ENCODE measurements at places on chromosomes 3 and 15. TPM values are rescaled to one million over a fixed set of nuclear protein-coding genes. Genes with fewer than 3 reads are reported as not detected.

The DOCK3 gene
- total RNA-seq = 2.8 TPM

The NFKBIZ gene
- total RNA-seq = 39.7 TPM

The FEZF2 gene
- total RNA-seq = not detected

The CSTA gene
- 9.3 TPM for total RNA-seq

The CNTN3 gene
- 3.0 TPM for total RNA-seq

The LYZL4 gene
- not detected for total RNA-seq

The ATP13A5 gene
- not detected for total RNA-seq

The ABI3BP gene
- 59.8 TPM for total RNA-seq

DNA sequence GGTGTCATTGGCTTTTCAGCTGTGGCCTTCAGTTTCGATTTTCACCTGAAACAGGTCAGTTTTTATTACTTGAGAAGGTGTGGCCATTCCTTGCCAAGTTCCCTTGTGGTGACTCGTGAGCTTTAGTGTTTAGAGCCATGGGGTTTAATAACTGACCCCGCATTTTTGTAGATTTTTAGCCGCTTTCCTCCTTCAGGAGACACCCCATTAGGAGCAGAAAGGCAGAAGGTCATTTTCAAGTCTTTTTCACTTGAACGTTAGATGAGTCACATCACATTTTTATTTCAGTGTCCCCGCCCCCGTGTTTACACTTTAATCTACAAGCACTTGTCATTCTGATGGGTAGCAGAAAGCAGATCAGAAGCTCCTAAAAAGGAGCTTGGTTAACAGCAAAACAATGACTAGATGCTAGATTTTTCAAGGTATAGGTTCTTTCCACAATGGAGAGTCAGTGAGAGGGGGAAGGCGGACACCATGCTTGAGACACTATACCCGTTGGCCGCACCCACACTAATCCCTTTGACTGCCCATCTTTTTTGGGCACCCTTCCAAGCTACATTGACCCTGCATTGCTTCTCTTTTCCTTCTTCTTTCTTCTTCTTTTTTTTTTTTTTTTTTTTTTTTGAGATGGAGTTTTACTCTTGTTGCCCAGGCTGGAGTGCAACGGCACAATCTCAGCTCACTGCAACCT is 132.7 kb downstream of the GHSR start:
- DNase-seq = no peak

DNA sequence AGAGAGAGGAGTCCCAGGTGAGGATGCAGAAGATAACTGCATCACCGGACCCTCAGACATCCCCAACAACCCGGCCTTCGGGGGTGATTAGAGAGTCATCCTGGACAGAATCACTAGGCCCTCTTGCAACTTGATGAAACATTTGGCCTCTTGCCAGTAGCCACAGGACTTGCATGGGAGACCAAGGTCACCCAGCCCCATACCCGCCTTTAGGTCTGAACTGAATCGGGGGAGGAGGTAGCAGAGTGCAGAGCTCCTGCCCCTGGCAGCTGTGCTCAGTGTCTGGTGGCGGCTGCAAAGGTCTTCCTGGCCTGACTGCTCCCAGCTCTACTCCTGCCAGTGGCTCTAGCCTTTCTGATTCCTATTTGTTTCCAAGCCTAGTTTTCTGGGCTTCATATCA is 12.4 kb downstream of the PIF1 start:
- no peak for DNase-seq

GRCh38 chr3:49163609-49164008 is 2.5 kb downstream of the CCDC71 start:
- no peak for DNase-seq

DNA sequence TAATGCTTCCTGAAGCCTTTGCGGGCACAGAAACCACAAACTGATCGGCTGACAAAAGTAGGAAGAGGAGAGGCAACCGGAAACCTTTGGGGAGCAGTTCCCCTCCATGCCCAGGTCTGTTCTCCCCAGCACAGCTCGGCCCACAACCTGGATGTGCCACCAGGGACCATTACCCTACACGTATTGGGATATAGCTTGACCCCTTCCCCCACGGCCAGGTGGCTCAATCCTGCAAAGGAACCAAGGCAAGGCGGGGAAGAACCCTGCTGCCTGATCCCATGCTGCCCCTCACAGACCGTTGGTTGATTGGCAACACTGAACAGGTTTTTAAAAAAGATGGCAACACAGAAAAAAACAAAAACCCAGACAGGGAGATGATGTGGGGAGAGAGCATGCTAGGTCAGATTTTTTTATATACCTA is 19.7 kb upstream of the TCAIM start:
- DNase-seq = no peak

- no peak for DNase-seq
These were observed 51.5 kb downstream of the TGFBR2 start for GRCh38 chr3:30657914-30658313.

DNA sequence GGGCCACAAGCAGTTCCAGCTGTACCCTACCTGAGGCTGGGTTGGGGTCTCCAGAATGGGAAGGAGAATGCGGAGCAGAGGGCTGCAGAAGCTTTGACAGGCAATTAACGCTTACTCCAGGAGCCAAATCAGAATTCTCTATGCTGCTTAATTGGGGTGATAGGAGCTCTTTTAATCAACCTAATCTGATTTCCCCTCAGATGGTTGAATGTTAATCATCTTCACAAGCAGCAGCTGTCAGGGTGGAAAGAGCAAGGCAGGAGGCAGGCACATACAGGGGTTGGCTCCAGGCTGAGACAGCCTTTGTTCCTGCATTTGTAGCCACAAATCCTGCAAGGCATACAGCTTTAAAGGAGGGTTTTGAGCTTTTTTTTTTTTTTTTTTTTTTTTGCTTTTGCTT is 2.6 kb downstream of the CILP start:
- DNase-seq = no peak

DNA sequence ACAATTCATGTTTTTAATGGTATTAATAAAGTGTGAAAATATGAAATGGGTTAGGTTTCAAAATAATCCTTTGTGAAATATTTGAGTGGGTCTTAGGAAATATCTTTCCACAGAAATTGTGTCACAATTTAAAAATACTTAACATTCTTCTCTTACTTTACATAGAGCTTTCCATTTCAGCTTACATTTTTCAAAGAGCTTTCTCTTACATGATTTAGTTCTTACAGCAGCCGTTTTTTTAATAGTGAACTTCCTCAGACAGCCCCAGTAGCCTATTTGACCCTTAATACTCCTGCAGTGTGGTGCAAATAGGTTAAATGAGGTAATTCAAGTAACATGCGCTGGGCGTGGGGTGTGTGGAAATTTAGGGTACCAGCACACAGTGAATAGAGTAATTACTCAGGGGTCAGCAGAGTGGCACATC is 21.8 kb downstream of the P2RY12 start:
- DNase-seq = no peak

GRCh38 chr3:46890132-46890531 is 12.6 kb downstream of the PTH1R start:
- DNase-seq = no peak

DNA sequence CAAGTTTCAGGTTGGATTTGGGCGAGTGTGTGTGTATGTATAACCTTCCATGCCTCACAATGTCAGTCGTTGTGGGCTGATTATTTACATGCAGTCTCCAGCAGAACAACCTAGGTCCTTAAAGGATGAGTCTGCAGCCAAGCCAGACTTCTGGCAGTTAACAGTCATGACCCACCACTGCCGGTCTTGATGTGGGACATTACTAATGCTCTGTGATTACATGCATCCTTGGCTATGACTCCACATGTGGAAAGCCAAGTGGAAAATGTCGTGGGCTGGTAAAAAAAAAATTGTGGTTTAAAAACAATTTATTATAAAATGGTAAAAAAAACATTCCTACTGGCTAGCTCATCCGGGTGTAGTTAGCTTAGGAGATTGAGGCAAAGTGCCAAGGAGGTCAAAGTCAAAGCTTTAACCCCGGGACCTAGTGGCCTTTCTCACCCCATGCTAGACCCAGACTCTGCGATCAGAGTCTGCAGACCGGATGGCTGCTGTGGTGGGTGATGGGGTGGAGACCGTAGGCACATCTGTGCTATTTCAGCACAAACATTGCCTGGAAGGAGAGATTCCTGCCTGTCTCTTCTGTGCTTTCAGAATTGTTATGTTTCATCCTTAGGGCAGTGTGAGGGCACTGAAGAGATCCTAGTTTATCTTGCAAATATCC is 6.8 kb downstream of the RARRES1 start:
- peak; percentile 65 for DNase-seq

GRCh38 chr3:71063773-71064290 is 519.7 kb downstream of the FOXP1 start:
- DNase-seq = no peak

GRCh38 chr15:74303741-74304309 is 63.6 kb downstream of the CYP11A1 start:
- no peak for DNase-seq

- DNase-seq = no peak
These were observed 3.5 kb downstream of the FEM1B start for GRCh38 chr15:68281008-68281407.

GRCh38 chr3:171748064-171748924 is 62.0 kb downstream of the PLD1 start:
- no peak for DNase-seq

DNA sequence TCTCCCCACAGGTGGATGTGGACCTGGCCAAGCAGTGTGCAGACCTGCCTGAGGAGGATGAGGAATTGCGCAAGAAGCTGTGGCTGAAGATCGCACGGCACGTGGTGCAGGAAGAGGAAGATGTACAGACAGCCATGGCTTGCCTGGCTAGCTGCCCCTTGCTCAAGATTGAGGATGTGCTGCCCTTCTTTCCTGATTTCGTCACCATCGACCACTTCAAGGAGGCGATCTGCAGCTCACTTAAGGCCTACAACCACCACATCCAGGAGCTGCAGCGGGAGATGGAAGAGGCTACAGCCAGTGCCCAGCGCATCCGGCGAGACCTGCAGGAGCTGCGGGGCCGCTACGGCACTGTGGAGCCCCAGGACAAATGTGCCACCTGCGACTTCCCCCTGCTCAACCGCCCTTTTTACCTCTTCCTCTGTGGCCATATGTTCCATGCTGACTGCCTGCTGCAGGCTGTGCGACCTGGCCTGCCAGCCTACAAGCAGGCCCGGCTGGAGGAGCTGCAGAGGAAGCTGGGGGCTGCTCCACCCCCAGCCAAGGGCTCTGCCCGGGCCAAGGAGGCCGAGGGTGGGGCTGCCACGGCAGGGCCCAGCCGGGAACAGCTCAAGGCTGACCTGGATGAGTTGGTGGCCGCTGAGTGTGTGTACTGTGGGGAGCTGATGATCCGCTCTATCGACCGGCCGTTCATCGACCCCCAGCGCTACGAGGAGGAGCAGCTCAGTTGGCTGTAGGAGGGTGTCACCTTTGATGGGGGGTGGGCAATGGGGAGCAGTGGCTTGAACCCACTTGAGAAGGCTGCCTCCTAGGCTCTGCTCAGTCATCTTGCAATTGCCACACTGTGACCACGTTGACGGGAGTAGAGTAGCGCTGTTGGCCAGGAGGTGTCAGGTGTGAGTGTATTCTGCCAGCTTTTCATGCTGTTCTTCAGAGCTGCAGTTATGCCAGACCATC is 8.6 kb downstream of the VPS18 start:
- peak; percentile 57 for DNase-seq

GRCh38 chr3:43055393-43055792 is 50.5 kb downstream of the POMGNT2 start:
- DNase-seq = no peak

DNA sequence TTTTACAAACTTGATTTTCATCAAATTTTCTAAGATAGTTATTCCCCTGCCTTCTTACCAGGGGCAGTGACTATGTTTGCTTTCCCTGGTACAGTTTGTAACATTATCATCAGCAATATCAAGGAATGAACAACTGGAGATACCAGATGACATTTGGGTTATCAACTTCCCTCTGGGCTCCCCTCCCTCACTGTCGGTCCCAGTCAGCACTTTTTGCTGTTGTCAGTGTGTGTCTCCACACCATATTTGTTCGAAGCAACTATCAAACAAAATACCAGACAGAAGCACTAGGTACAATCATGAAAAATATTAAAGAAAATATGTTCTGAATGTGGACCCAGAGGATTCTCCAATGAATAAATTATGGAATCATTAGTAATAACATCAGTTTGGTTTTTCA is 75.3 kb downstream of the PLOD2 start:
- no peak for DNase-seq

- no peak for DNase-seq
These were observed 504.9 kb downstream of the TBL1XR1 start for GRCh38 chr3:176692199-176692965.

DNA sequence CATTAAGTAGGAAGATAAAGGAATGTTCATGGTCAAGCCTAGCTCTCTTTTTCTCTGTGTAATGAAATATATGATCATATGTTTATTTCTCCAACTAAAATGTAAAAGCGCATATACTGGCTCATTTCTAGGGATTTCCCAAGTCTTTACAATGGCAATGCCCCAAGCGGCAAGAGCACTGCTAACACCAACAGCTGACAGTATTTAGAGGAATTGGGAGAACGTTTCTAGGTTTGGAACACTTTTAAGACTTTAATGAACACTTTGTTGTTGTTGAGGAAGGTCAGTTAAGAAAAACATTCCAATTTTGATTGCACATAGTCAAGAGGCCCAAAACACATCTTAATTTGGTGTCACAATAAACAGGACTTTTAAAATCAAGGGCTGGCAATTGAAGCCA is 132.7 kb downstream of the ATP8B4 start:
- no peak for DNase-seq

DNA sequence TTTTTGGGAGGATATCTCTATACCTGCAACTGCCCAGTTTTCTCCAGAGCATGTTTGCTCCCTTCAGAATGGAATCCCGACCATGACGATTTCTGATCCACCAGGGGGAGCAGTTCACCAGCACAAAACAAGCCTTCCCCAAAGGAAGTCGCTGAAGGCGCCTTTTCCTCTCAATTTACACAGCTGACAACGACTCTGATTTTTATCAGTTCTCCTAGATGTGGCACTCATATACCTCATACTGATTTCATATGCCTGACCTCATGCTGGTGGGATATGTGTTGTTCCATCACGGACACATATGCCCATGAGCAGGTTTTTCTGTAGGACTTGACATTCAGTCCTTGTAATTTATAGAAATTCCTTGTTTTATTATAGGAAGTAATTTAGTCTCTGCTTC is 1028.2 kb downstream of the MCTP2 start:
- peak; percentile 68 for DNase-seq

GRCh38 chr15:99645951-99646350 is 80.2 kb downstream of the MEF2A start:
- DNase-seq = no peak

DNA sequence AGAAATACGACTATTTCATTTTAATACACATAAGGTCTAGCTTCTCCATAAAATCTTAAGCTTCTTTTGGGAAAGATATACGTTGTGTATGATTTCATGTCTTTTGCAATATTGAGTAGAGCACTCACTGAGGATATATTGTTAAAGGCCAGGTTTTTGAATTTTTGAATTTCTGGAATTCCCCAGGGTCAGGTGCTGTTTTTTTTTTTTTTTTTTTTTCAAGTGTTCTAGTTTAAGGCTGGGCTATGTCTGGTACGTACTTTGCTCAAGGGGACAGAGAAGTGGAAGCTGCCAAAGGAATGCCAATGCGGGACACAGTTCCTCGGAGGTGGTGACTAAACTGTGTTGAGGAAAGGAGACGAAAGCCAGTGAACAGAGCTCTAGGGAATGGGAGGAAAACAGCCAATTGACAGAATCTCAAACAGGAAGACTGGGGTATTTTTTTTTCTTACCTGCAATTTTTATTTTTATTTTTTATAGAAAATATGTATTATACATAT is 510.5 kb upstream of the CBLB start:
- no peak for DNase-seq

All from left cardiac atrium (tissue), 4 donors.